ENCODE measurements at places on chromosomes 3 and 15.

- DNase-seq = no peak
Observed at GRCh38 chr3:194280777-194281176, 70.4 kb downstream of the CPN2 start.

- no peak for DNase-seq
Observed at GRCh38 chr3:53850895-53851294, 4.5 kb downstream of the IL17RB start.

GRCh38 chr15:34813446-34814190 lies 18.3 kb upstream of the ACTC1 start:
- no peak for DNase-seq

- peak; percentile 29 for DNase-seq
Observed at GRCh38 chr3:83523470-83524073, 1435.2 kb upstream of the CADM2 start.

- DNase-seq = no peak
Observed at GRCh38 chr3:5806192-5806591, 618.7 kb downstream of the EDEM1 start.

GRCh38 chr3:108450444-108450843 lies 60.0 kb downstream of the MYH15 start:
- DNase-seq = no peak

GRCh38 chr15:67479781-67480505 lies 41.0 kb upstream of the C15orf61 start:
- no peak for DNase-seq

GRCh38 chr3:158127250-158128219 lies 17.6 kb downstream of the RSRC1 start:
- no peak for DNase-seq

GRCh38 chr3:177196456-177197040 lies 734 bp downstream of the TBL1XR1 start:
- peak; percentile 73 for DNase-seq

GRCh38 chr15:51090753-51091152 lies 4.0 kb downstream of the TNFAIP8L3 start:
- DNase-seq = no peak
